NCI-H526 treated with DMSO at 0.1 percent for 48 hours (cell line): ENCODE measurements at places on chromosomes 1 and 21.

GRCh38 chr1:94693435-94693834 lies 126.7 kb upstream of the SLC44A3 start:
- DNase-seq, result no peak

DNA sequence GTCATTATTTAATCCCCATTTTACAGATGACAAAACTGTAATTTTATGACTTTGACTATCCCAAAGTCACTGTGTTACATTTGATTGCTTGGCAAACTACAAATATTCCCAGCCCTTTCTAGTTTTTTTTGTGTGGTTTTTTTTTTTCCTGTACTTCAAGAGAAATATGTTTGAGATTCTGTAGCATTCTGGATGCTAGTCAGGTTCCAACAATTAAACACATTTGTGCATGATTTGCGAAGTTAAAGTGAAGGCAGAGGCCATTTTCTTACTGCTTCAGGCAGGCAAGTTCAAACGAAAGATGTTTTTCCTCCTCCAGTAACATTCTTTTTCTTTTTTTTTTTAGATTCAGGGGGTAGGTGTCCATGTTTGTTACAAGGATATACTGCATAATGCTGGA lies 107.9 kb upstream of the SERTAD4 start:
- DNase-seq, result no peak

DNA sequence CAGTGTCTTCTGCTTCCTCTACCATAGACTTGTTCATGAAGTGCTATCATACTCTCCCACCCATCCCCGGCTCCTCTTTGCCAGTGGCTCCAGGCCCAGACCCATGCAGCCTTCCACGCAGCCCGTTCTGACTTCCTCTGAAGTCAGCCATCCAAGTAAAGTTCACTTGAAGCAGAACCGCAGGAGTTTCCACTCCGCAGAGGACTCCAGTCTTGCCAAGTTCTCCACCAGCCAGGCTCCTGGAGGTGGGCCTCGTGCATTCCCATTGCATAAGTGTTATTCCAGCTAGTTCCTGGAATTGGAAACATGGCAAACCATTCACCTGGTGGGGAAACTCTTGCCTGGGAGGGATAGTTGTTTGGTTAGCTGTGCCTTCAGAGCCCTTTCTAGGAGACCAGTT lies 185.1 kb downstream of the PLPP3 start:
- DNase-seq, result no peak

DNA sequence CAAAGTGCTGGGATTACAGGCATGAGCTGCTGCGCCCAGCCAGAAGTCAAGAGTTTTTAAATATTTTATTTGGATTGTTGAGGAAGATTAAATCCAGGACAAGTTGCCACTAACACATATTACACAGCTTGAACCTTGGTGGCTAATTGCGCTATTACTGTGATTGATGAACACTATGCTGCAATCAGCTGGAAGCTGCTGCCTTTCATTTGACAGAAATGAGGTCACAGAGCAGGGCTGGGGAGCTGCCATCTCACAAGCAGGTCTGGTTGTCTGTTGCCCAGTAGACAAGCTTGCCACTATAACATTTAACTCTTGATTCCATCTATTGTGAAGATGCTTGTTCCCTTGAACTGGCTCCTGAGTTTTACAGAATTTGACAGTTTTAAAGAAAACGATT lies 37.4 kb upstream of the NRDC start:
- no peak for DNase-seq

DNA sequence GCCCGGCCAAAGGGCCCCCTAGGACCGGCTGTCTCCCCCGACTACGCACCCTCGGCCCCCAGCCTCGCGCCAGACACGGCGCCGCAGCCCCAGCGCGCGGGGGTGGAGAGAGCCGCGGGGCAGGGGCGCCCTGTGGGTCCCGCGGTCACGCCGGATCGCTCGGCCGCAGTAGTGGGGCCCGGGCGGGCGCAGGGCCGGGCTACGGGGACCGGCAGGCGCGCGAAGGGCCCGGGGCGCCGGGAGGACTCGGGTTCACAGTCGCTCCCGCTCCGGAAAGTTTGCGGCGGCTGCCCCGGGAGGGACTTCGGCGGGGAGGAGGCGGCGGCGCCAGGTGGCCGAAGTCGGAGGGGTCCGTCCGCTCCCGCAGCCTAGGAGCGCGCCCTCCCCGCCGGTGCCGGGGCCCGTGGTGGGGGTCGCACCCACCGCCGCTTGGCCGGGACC lies 7.1 kb upstream of the ZNF669 start:
- DNase-seq, result no peak

DNA sequence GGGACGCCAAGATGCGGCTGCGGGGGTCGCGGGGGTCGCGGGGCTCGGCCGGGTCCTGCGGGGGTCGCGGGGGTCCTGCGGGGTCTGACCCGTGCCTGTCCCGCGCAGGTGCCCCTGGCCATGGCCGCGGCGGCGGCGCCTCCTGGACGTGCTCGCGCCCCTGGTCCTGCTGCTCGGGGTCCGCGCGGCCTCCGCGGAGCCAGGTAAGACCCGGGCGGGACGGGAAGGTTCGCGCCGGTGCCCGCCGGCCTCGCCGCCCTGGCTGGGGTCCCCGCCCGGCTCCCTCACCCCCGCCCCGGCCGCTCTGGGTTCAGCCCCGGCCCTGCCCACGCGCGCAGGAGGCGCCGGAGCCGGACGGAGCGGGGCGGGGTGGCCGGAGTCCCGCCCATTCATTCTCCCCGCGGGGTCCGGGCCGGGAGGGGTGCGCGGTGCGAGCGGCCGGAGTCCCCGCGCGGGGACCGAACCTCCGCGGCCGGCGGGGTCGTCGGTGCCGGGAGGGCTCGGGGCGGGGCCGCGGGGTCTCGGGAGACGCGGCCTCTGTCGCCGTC lies 380 bp downstream of the COL18A1 start:
- no peak for DNase-seq

DNA sequence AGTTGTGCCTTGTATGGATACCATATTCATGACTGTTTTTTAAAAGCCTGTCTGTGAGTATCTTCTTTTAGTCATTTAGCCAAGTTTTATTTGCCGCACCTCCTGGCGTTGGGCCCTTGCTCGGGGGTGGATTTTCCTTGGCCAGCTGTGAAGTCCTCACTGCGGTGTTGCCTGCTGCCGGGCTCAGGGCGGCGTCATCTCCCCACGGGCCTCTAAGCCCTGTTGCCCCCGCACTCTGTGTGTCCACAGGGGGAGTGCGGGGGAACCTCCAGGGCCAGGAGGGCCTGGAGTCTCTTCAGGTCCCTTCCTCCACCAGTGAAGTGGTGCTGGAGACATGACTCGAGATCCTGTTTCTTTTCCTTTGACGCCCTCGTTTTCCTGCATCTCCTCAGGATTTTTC lies 65.8 kb upstream of the DIP2A start:
- no peak for DNase-seq

GRCh38 chr1:38476850-38477178 lies 382.8 kb downstream of the RRAGC start:
- DNase-seq, result no peak

GRCh38 chr1:167426716-167427115 lies 91.6 kb downstream of the CD247 start:
- no peak for DNase-seq

GRCh38 chr1:1616838-1617237 lies 1.5 kb downstream of the MIB2 start:
- DNase-seq, result no peak

DNA sequence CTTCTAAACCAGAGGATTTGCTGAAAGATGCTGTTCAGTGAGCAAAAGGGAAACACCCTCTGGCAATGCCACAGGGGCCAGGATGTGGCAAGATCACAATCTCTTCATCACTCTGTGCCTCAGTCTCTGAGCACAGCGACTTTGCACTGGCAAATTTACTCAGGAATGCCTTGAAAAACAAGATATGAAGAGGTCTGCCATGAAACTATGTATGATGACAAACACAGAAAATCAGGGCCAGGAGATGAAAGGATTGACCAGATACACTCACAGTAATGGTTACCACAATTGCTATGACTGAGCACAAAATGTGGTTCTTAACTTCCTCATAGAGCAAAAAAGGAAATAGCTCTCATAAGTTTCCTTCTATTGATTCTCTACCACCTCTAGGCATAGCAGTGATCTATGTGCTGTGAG lies 5.8 kb downstream of the TTC13 start:
- no peak for DNase-seq

DNA sequence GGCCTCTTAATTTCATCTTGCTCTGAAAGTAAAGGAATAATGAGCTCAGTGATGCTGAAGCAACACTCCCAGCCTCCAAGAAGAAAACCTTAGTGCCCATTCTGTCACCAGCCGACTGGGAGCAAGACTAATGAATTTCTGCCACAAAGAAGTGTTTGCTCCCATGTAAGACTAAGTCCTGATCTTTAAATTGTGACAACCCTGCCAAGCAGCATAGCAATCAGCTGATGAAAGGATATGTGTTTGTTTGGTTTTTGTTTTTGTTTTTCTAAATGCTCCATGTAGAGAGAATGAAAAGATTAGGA lies 113.7 kb upstream of the PALMD start:
- DNase-seq, result no peak

- no peak for DNase-seq
These were observed 9.4 kb downstream of the KIAA1614 start for GRCh38 chr1:180921891-180922630.

GRCh38 chr1:204439621-204440375 lies 28.2 kb upstream of the PPP1R15B start:
- no peak for DNase-seq

DNA sequence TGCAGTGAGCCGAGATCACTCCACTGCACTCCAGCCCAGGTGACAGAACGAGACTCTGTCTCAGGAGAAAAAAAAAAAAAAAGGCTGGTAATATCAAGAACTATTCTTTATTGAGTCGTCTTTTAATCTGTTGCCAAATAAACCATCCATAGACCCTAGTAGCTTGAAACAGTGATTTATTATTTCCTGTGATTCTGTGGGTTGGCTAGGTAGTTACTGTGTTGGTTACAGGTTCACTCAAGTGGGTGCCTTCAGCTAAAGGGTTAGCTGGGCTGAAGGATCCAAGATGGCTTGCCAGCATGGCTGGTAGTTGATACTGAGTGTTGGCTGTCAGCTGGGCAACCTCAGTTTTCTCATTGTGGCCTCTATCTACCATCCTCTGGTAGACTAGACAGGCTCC lies 9.2 kb downstream of the TLCD4 start:
- DNase-seq, result no peak

DNA sequence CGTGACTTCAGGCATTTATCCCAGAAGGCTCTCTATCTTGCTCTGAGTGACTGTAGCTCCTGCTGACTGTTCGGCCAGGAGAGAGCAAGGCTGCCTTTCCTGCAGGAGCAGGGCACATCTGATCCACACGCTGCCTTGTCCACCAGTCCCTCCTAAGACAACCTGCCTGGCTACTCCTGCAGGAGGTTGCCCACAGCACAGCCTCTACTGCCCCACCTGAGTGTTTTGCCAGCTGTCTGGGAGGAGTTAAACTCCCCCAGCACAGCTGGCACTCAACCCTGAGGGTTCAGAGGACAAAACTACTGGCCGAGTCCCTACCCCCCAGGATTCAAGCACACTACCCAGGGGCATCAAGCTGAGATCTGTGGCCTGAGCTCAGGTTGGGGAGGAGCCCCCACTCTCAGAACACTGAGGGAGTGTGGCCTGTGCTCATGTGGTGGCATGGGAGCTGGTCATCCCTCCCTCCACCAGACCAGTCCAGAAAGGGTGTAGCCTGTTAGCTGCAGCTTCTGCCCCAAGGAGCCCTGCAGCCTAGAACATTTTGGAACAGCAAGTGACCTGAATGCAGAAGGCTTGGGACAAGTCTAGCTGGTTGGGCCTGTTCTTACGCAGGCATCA lies 237.3 kb downstream of the SLC44A5 start:
- no peak for DNase-seq

GRCh38 chr1:81660286-81660685 lies 140.4 kb upstream of the ADGRL2 start:
- no peak for DNase-seq

- no peak for DNase-seq
These were observed 37.7 kb upstream of the MAP10 start for GRCh38 chr1:232767305-232768074.

DNA sequence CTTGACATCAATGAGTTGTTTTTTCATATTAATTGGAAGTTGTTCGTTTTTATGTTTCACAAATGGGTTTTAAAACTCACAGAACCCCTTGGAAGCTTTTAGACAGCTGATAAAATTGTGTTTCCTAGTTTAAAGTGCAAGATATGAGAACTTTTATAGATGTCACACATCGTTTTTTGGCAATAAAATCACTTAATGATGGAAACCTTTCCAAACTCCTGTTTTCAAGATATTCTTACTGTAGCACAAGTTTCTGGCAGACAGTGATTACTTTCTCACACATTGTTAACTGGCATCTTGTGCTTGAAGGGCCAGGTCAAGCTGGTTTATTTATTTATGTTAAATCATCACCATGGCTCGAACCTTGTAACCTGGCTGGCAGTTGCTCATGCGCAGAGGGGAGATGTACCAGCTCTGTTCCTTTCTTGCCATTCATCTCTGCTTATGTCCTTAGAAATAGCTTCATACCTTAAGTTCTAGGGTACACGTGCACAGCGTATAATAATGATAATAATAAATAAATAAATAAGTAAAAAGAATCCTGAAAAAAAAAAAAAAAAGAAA lies 10.2 kb upstream of the RCAN1 start:
- DNase-seq, result peak; percentile 5

DNA sequence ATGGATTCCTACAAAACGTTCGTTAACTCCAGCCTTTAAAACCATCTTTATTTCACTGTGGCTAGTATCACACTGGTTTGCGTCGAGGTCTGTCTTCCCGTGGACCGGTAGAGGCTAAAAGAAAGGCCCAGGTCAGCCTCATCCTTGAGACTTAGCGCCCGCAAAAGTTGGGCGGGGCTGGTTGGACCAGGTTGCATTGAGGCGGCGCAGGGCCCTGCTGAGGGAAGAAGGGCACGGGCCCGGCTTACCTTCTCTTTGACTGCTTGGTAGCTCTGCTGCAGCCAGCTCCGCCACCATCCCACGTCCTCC lies 455 bp downstream of the BSDC1 start:
- DNase-seq, result no peak

DNA sequence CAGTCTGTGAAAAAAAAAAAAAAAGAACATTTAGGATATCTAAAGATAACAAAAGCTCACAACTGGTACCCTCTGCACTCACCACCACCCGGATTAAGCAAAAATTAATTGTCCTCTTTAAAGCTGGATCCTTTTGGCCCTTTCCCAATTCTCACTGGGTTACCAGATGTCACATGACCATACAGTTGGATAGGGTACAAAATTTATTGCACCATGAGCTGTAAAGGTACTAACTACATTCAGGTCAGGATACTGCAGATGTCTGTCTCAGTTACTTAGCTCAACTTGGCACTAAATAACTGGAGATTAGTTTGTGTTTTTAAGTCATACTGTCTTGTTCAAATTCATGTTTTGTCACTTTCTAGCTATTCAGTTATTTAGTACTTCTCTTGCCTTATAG lies 96.3 kb downstream of the GPATCH2 start:
- DNase-seq, result no peak

GRCh38 chr1:110786802-110787327 lies 86.1 kb upstream of the CD53 start:
- no peak for DNase-seq

DNA sequence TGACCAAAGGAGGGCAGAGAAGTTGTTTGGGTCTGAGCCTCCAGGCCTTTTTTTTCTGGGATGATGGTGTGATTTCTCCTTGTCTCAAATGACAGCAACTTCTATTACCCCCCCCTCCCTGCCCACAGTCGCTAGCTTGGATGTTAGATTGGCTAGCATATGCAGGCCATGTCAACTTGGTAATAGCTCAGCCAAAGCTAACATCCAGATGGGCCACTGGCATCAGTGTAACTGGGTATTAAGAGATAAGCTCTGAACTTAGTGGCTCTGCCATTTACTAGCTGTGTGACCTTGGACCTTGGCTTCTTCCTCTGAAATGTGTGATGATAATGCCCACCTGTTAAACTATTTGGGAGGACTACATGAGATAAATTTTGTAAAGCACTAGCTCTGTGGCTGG lies 86.9 kb upstream of the TSPAN2 start:
- no peak for DNase-seq
